GM12864 (cell line): ENCODE measurements at places on chromosomes 3 and 15.

DNA sequence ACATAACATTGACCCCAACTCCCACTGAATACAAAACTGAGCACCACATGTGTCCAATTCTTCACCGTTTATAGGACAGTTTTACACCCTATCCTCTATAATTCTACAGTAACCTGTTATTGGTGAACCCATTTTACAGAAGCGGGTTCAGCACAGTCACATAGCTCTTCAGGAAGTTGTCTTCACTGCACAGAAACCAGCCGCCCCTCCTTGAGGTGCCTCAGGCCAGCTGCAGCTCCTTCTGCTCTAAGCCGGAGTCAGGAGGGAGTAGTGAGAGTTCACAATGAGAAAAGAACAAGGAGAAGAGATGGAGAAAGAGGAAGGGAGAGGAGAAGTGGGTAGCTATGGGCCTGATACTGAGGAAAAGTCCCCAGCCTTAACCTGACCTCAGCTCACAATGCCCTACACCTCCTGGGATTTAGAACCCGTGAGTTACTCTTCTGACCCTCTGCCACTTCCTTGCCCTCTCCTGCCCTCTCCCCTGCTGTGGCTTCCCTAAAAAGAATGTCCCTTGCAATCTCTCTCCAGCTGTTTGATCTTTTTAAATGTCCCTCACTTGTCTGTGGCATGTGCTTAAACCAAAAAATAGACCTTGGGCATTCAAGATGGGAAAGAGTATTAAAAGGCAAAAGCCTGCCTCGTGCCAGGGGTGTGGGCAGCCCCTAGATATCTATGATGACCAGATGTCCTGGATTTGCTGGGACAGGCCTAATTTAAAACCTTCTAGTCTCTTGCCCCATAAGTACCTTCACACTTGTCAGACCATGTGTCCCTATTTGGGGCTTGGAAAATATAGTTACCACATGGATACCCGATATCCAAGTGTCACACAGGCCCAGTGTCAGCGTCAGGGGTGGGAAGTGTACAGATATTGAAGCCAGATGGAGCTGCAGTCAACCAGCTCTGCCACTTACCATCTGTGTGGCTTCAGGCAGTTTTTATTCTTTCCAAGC lies 71.3 kb upstream of the HES1 start:
- no peak for DNase-seq

GRCh38 chr3:3082234-3082924 lies 27.8 kb downstream of the IL5RA start:
- no peak for DNase-seq

- no peak for DNase-seq
Observed at GRCh38 chr15:54227569-54227968, 249.3 kb downstream of the UNC13C start.

- no peak for DNase-seq
Observed at GRCh38 chr15:90203922-90204321, 2.8 kb downstream of the SEMA4B start.

GRCh38 chr3:189563853-189564563 lies 67.2 kb upstream of the TP63 start:
- peak; percentile 83 for DNase-seq

GRCh38 chr15:35442742-35443141 lies 103.2 kb downstream of the DPH6 start:
- no peak for DNase-seq

- DNase-seq: no peak
Observed at GRCh38 chr3:48899273-48899672, 591 bp upstream of the SLC25A20 start.

DNA sequence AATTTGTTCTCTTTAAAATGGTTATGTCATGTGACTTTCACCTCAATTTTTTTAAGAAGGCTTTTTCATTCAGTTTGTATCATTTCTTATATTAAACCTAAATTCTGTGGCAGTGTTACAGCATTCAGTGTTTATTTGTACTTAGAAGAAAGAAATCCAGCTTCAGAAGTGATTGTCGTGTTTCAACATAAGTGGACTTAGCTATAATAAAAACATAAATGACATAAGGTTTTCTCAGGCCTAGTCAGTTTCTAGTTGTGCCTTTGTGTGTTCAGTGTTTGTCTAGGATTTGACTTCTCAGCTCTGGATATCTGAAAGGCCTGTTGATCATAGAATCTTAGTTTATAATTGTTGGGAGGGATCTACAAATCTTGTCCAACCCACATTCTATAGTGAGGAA lies 80.5 kb downstream of the STT3B start:
- DNase-seq: no peak
